SW 1271 (cell line): ENCODE measurements at places on chromosomes 7 and 10.

DNA sequence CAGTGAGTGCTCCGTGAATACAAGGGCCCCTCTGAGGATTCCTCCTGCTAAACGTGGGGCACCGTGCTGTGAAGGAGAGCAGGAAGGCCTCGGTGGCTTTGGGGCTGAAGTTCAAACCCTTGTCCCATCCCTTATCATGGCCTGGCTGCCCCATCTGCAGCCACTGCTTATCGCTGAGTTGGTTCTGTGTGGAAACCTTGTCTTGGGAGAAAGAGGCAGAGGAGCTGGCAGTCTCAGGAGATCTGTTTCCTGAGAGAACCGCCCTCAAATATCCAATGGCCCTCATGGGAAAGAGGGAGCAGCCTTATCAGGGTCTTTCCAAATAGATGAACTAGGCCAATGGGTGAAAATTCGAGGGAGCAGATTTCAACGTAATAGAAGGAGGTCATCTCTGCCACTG, 52.0 kb upstream of the NRF1 start:
- no peak for DNase-seq

GRCh38 chr7:135178364-135178763, 7.9 kb upstream of the CYREN start:
- DNase-seq = no peak

- no peak for DNase-seq
Measured at GRCh38 chr7:42756841-42757240, 155.0 kb downstream of the C7orf25 start.

- no peak for DNase-seq
Measured at GRCh38 chr10:70354556-70354955, 27.9 kb downstream of the LRRC20 start.

DNA sequence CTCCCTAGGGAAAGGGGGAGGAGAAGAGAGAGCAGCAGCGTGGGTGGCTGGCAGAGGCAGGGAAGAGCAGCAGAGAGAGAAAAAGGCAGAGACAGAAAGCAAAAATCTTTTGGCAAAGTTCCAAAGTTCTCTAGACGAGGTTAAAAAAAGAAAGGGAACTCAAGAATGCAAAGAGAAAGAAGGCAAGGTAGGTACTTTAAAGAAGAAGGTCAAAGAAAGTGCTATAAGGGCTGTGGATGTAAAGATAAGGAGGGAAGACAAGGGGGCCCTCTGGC, 20.2 kb upstream of the OPTN start:
- no peak for DNase-seq

DNA sequence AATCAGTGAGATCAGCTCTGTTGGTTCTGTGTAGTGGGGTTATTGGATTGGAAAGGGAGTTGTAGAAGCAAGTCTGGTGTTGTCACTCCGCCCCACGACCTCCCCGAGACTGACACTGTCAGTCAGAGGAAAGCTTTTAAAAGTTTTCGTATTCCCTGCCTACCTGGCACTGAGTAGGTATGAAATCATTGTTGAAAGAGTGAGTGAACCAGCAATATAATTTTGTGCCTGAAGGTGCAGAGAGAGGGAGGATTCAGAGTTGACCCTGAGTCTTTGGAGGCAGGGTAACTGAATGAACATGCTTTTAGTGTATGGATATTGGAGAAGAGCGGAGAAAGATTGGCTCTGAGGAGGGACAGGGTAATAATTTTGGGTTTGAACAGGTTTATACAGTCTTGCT, 27.3 kb downstream of the CCNY start:
- no peak for DNase-seq

DNA sequence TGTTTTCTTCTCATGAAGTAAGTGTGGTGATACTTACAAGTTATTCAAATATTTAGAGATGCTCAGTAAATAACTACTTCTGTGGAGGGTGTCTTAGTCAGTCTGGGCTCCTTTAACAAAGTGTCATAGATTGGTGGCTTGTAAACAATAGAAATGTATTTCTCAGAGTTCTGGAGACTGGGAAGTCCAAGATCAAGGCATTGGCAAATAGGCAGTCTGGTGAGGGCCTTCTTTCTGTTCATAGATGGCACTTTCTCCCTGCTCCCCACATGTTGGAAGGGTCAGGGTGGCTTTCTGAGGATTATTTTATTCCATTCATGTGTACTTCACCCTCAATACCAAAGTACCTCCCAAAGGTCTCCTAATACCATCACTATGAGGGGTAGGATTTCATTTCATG, 18.4 kb downstream of the RPA3 start:
- no peak for DNase-seq
